ENCODE measurements at places on chromosomes 7 and 10.

- DNase-seq = no peak
These were observed 208.5 kb downstream of the PTEN start for GRCh38 chr10:88071879-88072278.

GRCh38 chr7:33845991-33846509 is 59.3 kb upstream of the BMPER start:
- no peak for DNase-seq

DNA sequence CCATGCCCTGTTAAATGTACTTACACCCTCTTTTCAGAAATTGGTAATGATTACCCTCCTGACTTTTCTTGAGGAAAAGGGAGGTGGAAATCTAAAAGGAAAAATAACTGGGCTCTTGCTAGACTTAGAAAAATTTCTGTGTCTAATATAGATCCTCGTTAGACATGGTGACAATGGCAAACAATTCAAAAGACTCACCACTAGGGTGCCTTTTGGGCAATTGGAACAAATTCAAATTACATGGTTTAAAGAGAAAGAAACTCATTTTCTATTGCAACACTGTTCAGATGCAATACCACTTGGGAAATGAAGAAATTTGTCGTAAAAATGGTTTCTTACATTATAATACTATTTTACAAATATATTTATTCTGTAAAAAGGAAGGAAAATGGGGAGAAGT is 950.1 kb downstream of the GRM8 start:
- DNase-seq = no peak

GRCh38 chr7:40244226-40244625 is 109.4 kb downstream of the SUGCT start:
- DNase-seq = peak; percentile 77

DNA sequence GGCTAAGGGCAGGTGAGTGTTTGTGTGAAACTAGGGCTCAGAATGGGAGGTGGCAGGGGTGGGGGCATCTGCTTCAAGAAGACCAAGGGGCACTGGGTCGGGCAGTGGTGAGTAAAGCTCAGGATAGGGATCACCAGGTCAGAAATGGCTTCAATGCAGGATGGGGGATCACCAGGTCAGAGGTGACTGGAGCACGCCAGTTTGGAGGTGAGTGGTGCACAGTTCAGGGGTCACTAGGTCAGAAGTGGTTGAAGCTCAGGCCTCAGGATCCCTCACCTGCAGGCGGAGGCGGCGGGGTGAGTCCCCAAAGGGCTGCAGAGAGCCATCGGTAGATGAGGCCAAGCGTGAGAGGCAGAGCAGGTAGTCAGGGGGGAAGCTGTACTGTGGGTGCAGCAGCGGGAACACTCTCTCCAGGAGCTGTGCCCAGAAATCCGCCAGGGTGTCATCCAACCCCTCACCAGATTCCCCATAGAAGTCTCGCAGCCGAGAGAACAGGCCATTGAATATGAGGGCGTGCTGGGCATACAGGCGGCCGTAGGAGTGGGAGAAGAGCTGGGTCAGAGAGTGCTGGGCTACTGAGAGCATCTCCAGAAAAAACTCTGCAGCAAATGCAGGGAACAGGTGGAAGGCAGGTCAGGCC is 1.8 kb downstream of the GPC2 start:
- no peak for DNase-seq

GRCh38 chr7:70259502-70259901 is 661.2 kb downstream of the AUTS2 start:
- DNase-seq = no peak

- DNase-seq = no peak
These were observed 398.3 kb downstream of the DPP6 start for GRCh38 chr7:154450451-154450850.

DNA sequence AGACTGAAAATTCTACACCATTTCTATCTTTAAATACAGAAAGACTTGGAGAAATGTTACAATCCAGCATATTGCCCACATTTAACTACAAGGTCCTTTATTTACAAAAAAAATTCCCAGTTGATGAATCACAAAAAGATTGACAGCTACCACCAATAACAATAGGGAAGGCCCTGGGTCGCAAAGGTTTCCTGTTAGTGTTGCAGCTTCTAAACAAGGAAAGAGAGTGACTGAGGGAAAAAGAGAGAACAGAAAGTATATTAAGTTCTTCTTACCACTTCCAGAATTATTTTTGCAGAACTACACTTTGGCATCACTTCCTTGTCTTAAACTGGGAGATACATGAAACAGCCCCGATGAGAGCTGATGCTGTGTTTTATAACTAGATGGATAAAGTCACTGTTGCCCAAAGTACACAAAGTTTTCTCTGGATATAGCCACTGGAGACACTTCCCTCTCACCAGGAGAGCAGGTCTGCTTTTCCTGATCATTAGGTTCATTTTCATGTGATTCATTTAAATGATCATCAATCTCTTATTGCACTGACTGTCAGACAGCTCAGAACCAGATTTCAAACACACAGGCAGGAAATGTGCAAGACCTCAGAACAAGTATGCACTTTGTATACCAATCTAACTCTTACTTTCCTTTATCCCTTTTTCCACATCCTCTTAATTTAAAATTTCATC is 57.0 kb downstream of the SHTN1 start:
- no peak for DNase-seq

DNA sequence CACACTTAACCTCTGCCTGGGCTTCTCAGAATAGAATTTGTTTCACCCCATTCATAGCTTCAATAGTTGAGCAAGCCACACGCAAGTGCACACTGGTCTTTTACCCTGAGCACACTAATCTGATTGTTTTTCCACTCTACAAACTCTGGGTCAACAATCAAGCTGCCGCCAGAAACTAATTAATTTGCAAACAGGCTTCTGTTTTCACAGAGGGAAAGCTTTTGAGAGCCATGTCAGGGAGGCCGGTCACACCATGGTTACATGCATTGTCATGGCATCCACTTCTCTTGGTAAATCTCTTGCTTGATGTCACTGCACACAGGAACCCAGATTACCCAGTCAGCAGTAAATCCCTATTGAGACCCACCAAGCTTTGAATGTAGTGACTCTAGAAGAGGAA is 154.2 kb downstream of the SEMA3A start:
- no peak for DNase-seq

DNA sequence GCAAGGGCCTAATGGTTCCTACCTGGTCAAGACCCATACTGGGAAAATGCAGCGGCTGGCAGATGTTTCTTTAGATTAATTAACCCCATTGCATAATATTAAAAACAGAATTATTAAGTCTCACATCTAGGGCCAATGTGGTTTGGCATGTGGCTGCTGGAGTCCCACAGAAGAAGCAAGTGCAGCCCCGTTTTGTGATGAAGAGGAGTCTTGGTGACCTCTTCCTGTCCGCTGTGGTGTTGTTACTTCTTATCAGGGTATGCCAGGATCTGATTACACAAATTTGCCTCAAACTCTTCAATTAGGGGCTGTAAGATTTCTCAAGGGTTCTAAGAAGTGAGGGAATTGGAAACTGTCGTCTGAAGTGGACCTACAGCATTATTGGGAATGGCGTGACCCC is 240.3 kb downstream of the SEC23IP start:
- DNase-seq = no peak

DNA sequence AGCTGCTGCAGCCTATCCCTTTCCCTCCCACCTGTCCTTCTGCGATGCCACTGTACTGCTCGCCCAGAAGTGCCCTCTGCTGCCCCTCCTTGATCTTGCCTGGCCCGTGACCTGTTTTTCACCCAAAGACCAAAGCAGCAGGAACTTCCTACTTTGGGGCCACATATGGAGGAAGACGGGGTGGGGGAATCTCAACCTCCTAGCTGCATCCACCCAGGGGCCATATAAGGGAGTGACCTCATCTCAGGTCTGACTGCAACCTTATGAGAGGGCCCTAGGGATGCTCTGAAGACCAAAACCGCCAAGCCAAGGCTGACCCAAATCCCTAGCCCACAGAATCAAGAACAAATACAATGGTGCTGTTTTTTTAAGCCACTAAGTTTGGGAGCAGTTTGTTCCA is 15.7 kb downstream of the PRKCQ start:
- DNase-seq = no peak

DNA sequence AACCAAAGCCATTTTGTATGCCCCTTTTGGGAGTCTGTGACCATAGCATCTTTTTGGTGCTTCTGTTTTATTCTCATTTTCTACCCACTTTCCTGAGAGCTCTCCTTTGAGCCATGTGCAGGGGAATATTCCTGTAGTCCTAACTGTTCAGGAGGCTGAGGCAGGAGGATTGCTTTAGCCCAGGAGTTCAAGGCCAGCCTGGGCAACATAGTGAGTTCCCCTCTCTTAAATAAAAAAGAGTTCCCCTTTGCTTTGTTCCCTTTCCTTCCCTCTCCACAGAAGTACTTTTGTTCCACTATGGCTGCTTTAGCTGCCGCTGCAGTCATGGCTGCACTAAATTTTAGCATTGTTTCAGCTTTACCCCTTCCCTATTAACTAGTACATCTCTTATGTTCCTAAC is 85.9 kb downstream of the BTAF1 start:
- no peak for DNase-seq

- no peak for DNase-seq
These were observed 22.1 kb downstream of the POT1 start for GRCh38 chr7:124907490-124907889.

DNA sequence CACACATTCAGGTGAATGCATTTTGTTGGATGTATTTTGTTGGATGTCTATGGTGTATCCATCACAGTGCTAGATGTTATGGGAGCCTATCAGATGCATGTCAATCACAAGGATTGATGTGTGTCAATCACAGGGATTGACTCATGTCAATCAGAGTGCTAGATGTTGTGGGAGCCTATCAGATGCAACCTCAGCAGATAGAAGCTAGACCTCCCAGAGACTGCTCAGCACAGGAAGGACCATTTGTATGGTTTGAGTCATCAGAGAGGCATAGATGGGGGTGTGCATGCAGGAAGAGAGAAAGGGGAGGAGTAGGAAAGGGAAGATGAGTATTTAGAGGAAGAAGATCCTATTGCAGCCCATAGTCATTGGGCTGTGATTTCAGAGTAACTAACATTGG is 48.3 kb upstream of the PITRM1 start:
- no peak for DNase-seq

GRCh38 chr10:117950408-117950807 is 96.3 kb downstream of the RAB11FIP2 start:
- DNase-seq = peak; percentile 70

DNA sequence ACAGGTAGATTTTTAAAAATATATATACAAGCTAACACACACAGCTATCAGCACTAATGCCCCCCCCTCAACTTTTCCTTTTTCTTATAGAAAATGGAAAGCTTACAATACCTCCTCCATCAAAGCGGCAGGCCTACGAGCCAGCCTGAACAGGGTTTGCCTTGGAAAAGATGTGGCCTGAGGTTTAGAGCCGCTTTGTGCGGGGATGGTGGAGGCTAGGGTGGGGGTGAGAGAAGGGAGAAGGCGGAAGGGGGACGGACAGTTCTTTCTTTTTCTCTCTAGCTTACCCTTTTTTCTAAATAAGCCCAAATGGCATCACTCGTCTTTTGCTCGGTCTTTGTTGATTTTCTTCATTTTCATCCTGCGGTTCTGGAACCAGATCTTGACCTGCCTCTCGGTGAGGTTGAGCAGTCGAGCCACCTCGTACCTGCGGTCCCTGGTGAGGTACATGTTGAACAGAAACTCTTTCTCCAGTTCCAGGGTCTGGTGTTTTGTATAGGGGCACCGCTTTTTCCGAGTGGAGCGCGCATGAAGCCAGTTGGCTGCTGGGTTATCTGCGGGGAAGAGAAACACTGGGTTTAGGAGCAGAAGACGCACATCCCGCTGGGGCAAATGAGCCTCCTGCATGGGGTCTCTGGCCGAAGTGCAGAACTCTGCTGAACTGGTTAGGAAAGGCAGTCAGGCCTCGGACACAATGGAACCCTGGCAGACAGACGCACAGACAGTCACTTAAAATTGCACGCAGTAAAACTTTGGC is 1.9 kb downstream of the HOXA9 start:
- DNase-seq = no peak

- no peak for DNase-seq
These were observed 42.3 kb upstream of the HMX3 start for GRCh38 chr10:123093489-123093888.

DNA sequence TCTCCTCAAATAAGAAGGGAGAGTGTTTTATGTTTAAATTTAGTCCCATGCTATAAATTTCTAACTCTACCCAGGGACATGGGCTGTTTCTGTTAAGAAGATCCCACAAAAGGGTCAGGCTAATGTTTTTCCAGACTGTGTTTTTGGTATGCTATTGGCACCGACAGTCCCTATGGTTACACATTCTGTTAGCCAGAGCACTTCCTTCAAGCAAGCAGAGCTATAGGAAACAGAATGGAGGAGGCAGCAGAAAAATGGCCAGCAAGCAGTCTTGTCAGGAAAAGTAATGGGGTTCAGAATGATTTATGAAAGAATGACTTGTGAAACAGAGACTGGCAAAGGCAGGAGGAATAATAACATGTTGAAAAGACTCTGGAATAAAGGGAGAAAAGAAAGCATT is 44.8 kb upstream of the PHYHIPL start:
- no peak for DNase-seq

DNA sequence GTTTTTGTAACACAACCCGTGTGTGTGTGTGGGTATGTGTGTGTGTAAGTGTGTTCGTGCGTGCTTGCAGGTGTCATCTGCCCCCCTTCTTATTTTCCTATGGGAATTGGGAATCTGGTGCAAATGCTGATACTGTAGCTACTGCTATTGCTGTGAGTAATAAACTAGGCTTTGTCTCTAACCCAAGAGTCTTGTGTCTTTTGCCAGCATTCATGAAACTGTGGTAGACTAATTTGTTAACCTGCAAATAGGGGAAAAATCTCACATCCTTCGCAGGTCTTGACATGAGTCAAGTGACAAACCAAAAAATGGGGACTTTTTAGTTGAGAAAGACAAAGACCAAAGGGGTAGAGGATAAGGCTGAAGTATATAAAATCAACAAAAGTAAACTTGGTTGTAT is 57.9 kb upstream of the FAM133B start:
- no peak for DNase-seq

- no peak for DNase-seq
These were observed 15.5 kb downstream of the ELMO1 start for GRCh38 chr7:37433166-37433565.

GRCh38 chr7:76201732-76202665 is at the start of gene SRRM3:
Gene SRRM3 (plus strand): TSS chr7:76201896. CDS start chr7:76235067, 33,171 bp downstream.
- peak; percentile 14 for DNase-seq

GRCh38 chr7:129285111-129285510 is 60.3 kb downstream of the AHCYL2 start:
- no peak for DNase-seq

- DNase-seq = peak; percentile 47
These were observed 27.3 kb downstream of the HYAL4 start for GRCh38 chr7:123871998-123872867.

GRCh38 chr7:106644999-106645398 is 16.0 kb downstream of the CCDC71L start:
- DNase-seq = no peak

GRCh38 chr10:94583124-94583523 is 37.5 kb downstream of the HELLS start:
- DNase-seq = no peak

DNA sequence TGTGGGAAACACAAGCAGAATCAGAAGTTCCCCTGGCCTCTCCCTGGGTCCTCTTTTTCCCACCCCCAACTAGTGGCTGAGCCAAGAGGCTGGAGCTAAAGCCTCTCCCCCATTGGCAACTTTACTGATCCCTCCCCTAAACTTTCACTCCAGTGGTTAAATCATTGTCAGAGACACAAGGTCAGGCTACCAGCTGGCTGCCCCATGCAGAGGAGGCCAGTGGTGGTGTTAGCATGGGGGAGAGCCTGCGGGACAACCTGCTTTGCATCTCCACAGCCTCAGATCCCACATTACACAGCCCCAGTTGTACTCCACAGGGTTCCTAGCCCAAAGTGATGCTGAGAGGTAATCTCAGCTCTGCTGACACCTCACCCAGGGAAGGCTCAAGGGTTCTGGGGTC is 21.0 kb downstream of the NEUROG3 start:
- DNase-seq = no peak
